Natural killer cell treated with Interleukin-12 subunit alpha and Interleukin-12 subunit beta and Interleukin-15 and Interleukin-18, amount 100 ng/mL, for 72 hours (primary cell): ENCODE measurements at places on chromosomes 4 and X. TPM values are rescaled to one million over a fixed set of nuclear protein-coding genes. Genes with fewer than 3 reads are reported as not detected.

DNA sequence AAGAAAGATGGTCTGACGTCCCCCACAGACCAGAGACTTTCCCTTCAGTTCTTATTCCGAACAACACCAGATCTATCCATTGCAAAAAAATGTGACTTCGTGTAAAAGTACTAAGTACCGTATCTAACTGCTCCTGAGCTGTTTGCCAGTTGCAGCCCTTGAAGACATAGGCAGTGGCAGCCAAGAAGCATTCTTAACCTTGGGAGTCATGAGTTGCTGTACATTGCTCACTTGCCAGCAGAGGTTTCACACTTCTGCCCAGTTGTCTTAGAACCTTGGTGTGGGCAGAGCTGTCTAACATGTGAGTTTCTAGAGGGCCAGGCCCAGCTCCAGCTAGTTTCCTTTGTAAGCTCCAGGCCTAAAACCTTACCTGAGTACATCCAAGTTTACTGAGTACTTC, 10.5 kb upstream of the CHRDL1 start:
- no peaks in the 10 kb centered on the region for H3K4me1 ChIP-seq
- no peak overlapping the region for H3K4me3 ChIP-seq
- no peaks in the 10 kb centered on the region for H3K36me3 ChIP-seq
- no peak overlapping the region for H3K27ac ChIP-seq

DNA sequence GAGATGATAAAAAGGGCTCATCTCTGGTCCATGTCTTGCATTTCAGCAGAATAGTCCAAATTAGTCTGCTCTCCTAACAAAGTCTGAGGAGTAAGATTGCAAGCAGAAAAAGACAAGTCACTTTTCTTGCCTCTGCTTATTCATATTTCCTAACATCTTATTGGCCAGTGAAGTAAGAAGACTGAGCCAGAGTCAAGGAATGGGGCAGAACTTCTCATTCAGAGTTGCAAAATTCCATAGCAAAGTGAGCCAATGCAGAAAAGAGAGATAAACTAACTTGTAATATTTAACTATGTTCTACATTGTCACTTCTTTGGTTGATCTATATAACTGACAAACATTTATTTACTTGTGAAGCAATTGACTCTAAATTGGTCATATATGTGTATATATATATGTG, 2304.0 kb downstream of the ARAP2 start:
- no peak overlapping the region for H3K27ac ChIP-seq
- no peaks in the 10 kb centered on the region for H3K4me1 ChIP-seq
- H3K4me3 ChIP-seq = no peak overlapping the region
- no peak for DNase-seq
- no peaks in the 10 kb centered on the region for H3K36me3 ChIP-seq

- H3K4me1 ChIP-seq = peaks cover 6% of the 10 kb centered on the region
- peaks cover 12% of the 10 kb centered on the region for H3K27me3 ChIP-seq
- no peak overlapping the region for H3K4me3 ChIP-seq
- no peaks in the 10 kb centered on the region for H3K36me3 ChIP-seq
- H3K27ac ChIP-seq = no peak overlapping the region
- no peak for DNase-seq
Observed at GRCh38 chr4:100063355-100063754, 113.3 kb upstream of the H2AZ1 start.

Gene VCX3B
- not detected for total RNA-seq

Gene ANKRD37
- total RNA-seq = 13.9 TPM

- H3K4me1 ChIP-seq = no peaks in the 10 kb centered on the region
- peaks cover 21% of the 10 kb centered on the region for H3K36me3 ChIP-seq
- no peaks in the 10 kb centered on the region for H3K27me3 ChIP-seq
- DNase-seq = no peak
- H3K4me3 ChIP-seq = no peak overlapping the region
Observed at GRCh38 chr4:26433556-26433955, 56.7 kb downstream of the CCKAR start.
